RCC 7860 (cell line): ENCODE measurements at places on chromosomes 16 and 17.

DNA sequence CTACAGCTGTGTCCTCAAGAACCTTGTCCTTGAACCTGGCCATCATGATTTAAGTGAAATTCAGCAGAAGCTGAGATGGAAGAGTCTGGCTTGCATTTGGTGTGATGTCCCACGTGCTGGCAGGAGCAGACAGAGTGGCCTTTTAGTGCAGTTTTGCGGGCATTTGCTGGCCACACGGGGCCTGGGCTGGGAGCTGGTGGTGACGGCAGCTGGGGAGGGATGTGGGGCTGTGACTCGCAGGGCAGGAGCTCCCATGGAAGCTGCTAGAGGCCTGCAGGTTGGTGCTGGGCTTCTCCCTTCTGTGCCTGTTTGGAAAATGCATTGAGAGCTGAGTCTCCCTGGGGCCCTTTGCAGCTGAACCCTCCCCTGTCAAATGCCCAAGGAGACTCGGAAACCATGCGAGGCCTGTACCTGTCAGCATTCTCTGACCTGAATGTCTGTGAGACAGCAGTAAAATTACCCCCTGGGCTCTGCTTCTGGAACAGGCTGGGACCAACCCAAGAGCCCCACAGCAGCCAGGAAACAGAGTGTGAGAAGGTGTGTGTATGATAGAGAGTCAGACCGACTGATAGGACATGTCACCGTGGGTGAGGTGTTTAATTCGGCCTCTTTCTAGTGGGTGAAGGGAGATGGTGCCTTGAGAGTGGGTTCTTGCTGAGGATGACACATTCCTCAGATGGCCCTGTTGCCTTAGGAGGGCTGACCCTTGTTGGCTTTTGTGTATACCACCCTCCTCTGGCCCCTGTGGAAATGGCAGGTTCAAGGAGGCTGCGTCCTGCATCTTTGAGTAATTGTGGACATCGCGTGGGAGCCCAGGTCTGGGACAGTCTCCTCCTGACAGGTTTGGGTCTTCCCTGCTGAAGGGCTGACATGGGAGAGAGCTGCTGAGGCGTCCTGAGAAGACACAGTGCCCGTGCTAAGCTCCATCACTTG, 145.5 kb downstream of the MSI2 start:
- DNase-seq: no peak

- DNase-seq: no peak
Observed at GRCh38 chr16:17526956-17527937, 56.5 kb upstream of the XYLT1 start.

DNA sequence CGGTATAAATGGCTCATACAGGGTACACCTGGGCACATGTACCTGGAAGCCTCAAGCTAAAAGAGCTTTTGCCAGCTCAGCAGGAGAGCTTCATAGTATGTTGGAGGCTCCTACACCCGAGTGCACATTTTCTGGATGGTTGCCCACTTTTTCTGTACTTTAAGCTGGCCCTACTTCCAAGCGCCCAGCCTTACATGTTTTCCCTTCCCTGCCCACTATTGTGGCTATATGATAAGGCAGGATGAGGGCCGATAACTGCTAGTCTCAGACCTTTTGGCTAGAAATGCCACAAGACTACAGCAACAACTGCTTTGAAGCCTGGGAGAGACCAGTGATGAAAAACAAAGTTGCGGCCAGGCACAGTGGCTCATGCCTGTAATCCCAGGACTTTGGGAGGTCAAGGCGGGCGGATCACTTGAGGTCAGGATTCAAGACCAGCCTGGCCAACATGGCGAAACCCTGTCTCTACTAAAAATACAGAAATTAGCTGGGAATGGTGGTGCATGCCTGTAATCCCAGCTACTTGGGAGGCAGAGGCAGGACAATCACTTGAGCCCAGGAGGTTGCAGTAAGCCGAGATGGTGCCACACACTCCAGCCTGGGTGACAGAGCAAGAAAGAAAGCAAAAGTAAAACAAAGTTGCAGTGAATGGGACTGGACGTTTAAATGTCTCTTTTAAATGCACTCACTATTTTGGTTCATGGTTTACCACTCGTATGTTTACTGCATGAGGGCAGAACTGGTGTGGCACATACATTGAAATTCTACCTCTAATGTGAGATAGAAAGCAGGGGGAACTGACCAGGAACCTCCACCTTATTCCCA, 14.2 kb upstream of the MARCHF10 start:
- peak; percentile 41 for DNase-seq

DNA sequence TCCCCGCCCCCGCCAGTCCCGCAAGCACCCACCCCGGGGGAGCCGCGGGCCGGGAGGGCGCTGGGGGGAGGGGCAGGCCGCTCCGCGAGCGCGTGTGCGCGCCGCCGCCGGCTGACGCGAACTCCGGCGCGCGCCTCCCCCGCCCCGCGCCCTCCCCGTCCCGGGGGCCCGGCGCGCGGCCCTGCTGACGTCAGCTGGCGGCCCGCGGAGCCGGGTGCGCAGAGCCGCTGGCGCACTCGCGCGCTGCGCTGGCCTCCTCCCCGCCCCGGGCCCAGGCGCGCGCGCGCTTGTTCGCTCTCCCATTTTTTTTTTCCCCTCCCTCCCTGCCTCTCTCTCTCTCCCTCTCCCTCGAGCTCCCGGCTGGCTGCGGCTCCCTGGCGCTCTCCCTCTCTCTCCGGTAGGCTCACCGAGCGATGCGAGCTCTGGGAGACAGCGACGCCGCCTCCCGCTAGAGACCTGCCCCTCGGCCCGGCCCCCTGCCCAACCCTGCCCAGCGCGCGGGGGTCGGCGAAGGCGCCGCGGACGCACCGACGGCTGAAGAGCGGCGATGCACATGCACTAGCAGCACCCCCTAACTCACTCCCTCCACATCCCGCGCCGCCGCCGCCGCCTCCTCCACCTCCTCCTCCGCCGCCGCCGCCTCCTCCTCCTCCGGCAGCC, at the start of gene GNAO1:
GNAO1 (plus strand) TSS at position 334 of the 660 bp plus-strand sequence. CDS start 747 bp downstream, outside the sequence.
- no peak for DNase-seq

DNA sequence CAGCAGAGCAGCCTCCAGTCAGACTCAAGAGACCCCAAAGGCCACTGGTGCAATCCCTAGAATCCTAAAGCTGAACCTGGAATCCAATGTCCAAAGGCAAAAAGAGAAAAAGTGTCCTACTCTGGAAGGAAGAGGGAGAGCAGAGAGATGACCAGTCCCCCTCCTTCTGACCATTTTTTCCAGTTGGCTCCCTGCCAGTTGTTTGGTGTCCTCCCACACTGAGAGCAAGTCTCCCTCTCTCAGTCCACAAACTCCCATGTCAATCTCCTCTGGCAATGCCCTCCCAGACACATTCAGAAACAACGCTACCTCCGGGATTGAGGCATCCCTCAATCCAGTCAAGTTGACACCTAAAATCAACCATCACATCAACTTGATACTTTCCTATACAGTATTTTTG, 4.3 kb upstream of the CLEC19A start:
- DNase-seq: no peak

DNA sequence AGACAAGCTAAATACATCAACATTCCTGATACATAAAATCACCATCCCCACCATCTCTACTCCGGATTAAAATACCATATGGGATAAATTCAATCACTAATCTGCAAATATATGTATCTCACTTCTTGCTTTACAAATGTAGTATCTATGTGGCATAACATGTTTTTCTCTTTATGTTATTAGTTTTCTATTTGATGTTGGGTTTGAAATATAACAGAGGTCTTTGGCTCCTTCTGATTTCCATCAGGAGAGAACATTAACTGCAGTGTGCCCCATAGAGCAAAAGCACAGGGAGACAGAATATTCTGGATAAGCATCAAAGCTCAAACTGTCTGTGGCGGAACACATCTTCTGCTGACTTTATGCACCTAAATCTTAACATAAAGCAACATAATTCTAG, 547.2 kb upstream of the CDH8 start:
- no peak for DNase-seq

DNA sequence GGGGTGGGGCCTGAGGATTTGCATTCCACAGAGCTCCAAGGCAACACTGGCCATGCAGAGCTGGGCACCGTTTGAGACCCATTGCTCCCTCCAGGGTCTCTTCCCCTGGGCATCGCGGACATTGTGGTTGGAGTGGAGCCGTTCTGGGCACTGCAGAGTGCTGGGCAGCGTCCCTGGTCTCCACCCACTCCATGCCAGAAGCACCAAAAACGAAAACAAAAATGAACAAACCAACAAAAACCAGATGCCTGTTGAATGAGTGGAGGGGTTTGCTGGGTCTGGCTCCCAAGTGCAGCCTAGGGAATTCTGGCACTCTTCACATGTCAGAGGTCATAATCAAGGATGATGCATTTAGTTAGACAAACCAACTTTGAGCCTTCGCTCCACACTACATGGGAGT, 17.9 kb downstream of the WNT9B start:
- no peak for DNase-seq

GRCh38 chr16:46903255-46903905, 19.2 kb downstream of the GPT2 start:
- no peak for DNase-seq

DNA sequence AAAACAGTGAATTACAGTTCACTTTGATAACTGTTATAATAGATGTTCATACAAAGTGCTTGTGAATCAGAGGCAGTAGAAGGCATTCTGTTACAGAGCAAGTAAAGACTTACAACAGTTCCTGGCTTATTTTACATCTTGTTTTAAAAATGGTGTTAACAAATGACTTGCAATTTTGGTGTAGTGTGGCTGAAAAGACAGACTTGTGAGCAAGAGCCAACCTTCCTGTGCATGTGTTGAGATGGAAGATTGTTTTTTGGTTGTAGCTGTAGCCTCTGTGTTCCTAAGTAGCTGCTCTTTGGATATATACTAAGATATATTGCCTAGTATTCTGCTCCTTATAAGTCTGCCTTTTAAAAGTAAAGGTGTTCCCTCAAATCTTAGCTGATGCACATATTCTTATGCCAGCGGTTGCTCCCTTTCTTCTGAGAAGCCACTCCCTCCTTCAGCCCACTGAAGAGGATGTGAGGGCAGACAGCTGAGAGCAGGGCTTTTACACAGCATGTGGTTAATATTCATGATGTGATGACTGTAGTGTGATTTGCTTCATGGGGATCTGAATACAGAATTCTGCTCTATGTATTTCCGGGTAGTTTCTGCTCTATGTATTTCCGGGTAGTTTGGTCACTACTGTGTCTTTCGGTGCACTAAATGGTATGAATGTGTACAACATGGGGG, 182.3 kb downstream of the PHKB start:
- DNase-seq: no peak

DNA sequence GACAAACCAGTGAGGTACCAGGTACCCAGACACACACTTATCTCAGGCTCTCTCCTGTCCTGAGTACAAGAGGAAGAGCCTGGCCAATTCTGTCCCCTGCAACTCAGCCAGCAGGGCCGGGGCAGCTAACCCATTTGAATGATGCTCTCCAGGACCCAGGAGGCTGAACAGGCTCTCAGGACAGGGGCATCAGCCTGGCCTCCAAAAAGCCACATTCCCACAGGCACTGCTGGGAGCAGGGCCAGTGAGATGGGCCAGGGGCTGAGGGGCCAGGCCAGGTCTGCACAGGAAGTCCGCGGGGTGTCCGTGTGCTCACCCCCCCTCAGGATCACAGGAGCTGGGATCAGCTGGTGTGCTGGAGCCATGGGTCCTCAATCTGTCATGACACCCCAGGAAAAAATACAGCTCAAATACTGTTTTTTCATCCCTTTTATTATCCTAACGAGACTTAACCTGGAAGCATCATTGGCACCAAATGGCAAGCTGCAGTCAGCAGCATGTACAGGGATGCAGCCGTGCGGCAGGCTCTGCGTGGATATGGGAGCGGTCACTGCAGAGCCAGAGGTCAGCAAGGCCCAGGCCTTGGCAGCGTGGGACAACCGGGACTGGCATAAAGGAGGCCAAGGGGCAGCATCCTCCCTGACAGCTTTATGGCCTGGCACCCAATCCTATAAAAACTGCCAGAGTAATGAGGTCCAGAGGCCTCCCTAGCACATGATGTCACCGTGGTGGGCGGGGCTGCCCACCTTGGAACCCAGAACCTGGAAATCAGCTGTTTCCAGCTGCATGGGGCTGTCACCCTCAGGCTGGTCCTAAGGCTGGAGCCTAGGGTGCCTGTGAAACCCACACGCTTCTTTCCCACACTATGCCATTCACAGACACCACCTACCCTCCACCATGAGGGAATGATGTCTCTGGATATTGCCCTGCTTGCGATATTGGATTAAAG, 276.7 kb downstream of the C16orf95 start:
- DNase-seq: no peak

GRCh38 chr16:6600167-6600566, 732.5 kb upstream of the RBFOX1 start:
- no peak for DNase-seq

GRCh38 chr16:74667255-74667700, 601 bp upstream of the RFWD3 start:
- DNase-seq: no peak

GRCh38 chr16:89581045-89581695, 5.6 kb downstream of the CPNE7 start:
- DNase-seq: peak; percentile 97

DNA sequence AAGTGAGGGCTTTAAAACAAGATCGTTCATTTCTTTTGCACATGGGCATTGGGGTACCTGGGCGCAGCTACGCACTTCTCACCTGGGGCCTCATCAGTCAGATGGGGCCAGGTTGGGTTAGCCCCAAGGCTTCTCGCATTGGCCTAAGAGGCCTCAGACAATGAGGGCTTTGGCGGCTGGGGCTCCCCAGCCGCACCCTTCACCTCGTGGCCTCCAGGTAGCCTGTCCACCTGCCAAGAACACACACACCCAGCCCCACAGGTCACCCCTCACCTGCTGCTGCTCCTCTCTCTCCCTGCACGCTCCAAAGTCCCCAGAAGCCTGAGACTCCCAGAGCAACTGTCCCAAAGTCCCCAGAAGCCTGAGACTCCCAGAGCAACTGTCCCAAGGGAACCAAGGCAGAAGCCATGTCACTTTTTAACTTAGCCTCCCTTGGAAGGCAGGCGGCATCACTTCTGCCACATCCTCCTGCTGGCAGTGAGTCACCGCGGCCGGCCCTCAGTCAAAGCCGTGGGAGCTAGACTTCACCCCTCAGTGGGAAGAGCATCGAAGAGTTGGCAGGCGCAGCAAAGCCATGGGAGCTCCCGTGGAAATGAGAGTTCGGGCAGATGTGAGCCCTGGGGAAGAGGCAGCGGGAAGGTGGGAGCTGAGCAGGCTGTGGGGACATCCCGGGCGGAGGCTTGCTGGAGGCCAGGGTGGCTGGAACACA, 78.9 kb upstream of the PLCG2 start:
- peak; percentile 53 for DNase-seq

- DNase-seq: no peak
Observed at GRCh38 chr16:86610779-86611524, 32.6 kb downstream of the FOXL1 start.

- no peak for DNase-seq
Observed at GRCh38 chr16:25823891-25824290, 132.1 kb downstream of the HS3ST4 start.
